H9 (cell line): ENCODE measurements at places on chromosomes 6 and 20. TPM values are rescaled to one million over a fixed set of nuclear protein-coding genes. Genes with fewer than 3 reads are reported as not detected.
A peak's percentile ranks its signal among the peaks of the same experiment; 100 is the strongest.

RING1 gene
- total RNA-seq = 29.8 and 31.0 TPM in 2 replicates

PHACTR3 gene
- not detected in 2 replicates for total RNA-seq

ULBP2 gene
- total RNA-seq = not detected in 2 replicates

GJA10 gene
- not detected in 2 replicates for total RNA-seq

PI16 gene
- not detected in 2 replicates for total RNA-seq

ARMC12 gene
- 1.5 and 1.7 TPM in 2 replicates for total RNA-seq

SLC17A3 gene
- total RNA-seq = not detected in 2 replicates

UNC5CL gene
- total RNA-seq = 0.79 and 0.81 TPM in 2 replicates

MMP24 gene
- total RNA-seq = 23.0 and 24.7 TPM in 2 replicates

GRCh38 chr6:422433-423054 lies 31.0 kb downstream of the IRF4 start:
- no peaks in the 10 kb centered on the region for H3K4me1 ChIP-seq
- H3K4me3 ChIP-seq = no peak overlapping the region
- peaks cover 4% of the 10 kb centered on the region; the same call in 2 of the 3 replicates for H3K36me3 ChIP-seq
- no peak overlapping the region for H3K27ac ChIP-seq

DNA sequence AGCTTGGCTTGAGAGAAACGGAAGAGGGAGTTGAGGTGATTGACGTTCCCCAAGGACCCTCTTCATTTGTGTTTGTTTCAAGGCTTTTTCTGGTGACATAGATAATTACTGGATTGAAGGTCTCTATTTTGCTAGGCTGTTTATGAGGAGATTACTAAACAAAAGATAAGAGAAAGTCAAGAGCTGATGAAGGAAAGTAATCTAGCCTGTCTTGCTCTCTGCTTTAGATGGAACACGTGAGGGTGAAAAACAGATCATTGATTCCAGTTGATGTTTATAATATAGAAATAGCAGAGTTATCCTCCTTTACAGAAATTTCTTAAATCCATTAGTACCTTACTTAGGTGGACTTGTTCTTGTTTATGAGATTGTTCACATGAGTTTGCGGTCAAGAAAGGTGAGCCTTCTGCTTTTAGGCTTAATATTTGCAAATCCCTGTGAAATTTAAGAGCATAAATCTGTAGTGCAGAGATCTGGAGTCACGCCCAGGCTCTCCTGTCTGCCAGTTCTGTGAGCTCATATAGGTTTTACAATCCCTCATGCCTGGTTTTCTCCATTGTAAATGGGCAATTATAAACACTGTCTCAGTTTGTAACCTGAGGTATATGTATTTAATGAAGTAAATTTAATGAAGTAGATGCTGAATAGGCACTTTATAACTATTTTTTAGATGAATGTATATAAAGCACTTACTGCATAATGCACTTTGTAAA lies 272.8 kb downstream of the NKAIN2 start:
- H3K36me3 ChIP-seq = no peaks in the 10 kb centered on the region
- H3K27me3 ChIP-seq = no peaks in the 10 kb centered on the region

- H3K27ac ChIP-seq = no peak overlapping the region
- peak; percentile 61 for DNase-seq
- no peaks in the 10 kb centered on the region for H3K4me1 ChIP-seq
- no peaks in the 10 kb centered on the region for H3K36me3 ChIP-seq
- no peaks in the 10 kb centered on the region for H3K27me3 ChIP-seq
- peak overlapping the region; percentile 83 for H3K4me3 ChIP-seq
These were observed 71.6 kb downstream of the GPX5 start for GRCh38 chr6:28597217-28597835.

GRCh38 chr20:58407201-58407873 lies 18.3 kb downstream of the VAPB start:
- H3K4me3 ChIP-seq = no peak overlapping the region
- peak overlapping the region; percentile 57 for H3K27ac ChIP-seq
- peaks cover 7% of the 10 kb centered on the region; the same call in 1 of the 2 replicates for H3K4me1 ChIP-seq

DNA sequence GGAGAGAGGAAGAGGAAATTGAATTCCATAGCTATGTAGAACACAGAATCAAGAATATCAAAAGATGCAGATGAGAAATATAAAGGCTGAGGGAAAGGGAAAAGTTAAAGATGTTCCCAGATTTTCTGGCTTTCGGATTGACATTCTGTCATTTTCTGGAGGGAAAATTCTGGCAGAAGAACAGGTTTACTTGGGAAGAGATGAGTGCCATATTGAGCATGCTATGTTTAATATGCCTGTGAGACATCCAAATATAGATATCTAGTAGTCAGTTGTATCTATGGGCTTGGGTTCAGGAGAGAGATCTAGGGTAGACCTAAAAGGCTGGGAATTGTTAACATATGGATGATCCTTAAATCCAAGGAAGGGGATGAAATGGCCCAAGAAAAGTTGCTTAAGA lies 181.9 kb upstream of the ARG1 start:
- H3K36me3 ChIP-seq = peaks cover 6% of the 10 kb centered on the region
- H3K27me3 ChIP-seq = no peaks in the 10 kb centered on the region
- no peak for DNase-seq

- no peak overlapping the region for H3K4me3 ChIP-seq
- no peak overlapping the region for H3K27ac ChIP-seq
- H3K27me3 ChIP-seq = no peaks in the 10 kb centered on the region
- peaks cover 2% of the 10 kb centered on the region; the same call in 1 of the 2 replicates for H3K4me1 ChIP-seq
These were observed 564.8 kb downstream of the LMBRD1 start for GRCh38 chr6:69232008-69232407.

DNA sequence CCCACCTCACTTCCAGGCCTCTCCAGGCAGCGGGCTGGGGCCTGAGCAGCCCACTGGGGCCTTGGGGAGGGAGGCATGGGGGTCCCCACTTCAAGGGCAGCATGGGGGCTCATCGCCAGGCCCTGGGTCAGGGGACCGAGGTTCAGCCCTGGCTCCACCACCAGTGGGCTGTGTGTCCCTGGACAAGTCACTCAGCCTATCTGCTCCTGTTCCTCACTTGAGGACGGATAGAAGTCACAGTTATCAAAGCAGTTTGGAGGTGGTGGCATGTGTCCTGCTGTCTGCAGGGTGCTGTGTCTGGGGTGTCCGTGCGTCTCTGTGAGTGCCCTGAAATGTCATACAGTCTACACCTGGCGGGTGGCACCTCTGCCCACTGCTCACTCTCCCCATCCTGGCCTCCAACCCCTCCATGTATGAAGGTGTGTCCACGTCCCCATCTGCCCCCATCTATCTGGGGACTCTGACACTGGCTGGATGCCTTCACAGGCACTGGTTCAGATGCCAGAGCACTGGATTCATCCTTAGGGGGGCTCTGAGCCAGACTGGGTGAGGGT lies 3.6 kb downstream of the EEF1A2 start:
- no peaks in the 10 kb centered on the region for H3K4me1 ChIP-seq
- H3K36me3 ChIP-seq = peaks cover 15% of the 10 kb centered on the region
- H3K4me3 ChIP-seq = no peak overlapping the region
- peaks cover 4% of the 10 kb centered on the region; the same call in 1 of the 2 replicates for H3K27me3 ChIP-seq

DNA sequence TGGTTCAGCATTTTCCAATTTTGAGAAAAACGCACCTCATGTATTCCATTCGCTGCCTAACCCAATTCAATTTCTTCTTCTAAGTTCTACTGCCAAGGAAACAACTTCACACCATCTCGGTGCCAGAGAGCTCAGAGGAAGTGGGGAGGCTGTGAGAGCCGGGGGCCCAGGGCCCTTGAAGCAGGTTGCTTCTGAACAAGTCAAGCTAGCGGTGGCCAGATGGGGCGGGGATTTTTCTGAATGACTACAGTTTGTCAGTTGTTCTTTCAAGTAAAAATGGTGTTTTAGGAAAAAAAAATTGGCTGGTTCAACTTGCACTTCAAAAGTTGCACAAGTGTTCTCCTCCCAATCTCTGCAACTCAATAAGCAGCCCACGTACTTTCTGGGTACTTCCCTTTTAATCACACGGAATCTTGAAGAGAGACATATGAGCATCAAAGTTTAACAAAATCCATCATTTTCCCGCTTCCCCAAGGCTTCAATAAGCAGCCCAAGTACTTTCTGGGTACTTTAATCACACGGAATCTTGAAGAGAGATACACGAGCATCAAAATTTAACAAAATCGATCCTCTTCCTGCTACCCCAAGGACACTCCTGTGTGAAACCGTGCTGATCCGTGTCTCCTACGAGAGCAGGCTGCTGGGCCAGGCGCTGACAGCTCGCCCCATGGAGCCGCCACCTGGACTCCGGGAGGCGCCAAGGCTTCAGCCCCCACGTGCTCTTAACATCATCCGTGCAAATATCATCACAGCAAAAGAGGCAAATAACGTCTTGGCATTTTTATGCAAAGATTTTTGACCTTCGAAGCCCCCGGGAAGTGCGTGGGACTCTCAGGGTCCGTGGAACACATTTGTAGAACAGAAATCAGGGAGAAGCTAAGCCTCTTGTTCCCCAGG lies 186.7 kb upstream of the PDE10A start:
- no peaks in the 10 kb centered on the region for H3K4me1 ChIP-seq
- peak; percentile 35 for DNase-seq
- no peak overlapping the region for H3K27ac ChIP-seq
- H3K36me3 ChIP-seq = no peaks in the 10 kb centered on the region

DNA sequence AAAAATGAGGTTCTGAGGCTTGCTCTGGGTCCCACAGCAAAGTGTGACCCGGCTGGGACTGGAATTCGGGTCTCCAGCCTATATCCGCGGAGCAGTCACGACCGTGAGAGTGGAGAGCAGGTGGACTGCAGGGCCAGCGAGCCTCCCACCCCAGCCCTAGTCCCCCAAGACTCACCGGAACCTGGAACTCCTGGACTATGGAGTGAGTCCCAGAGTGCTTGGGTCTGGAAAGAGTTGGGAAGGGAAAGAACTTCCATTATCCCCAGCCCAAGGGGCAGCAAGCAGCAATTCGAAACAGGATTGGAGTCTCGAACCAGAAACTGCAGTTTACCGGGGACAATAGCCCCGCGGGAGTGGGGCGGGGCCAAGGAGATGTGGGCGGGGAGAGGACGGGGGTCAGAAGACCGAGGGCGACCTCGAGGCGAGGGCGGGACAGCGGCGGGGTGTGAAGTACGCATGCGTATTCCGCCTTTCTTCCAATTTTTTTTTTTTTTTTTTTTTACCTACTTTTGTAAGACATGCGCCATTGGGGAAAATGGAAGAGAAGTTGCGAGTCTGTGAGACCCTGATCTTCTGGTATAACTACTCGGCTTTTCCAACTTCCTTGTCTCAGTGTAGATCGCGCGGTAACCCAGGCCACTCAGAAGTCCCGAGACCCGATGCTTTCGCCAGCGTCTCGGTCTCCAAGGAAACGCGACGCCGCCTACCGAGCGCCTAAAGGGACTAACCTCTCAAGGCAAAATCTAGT lies at the start of gene C20orf96:
C20orf96 (minus strand) TSS at position 667 of the 748 bp plus-strand sequence; CDS start at position 527, 140 bp downstream.
- H3K4me3 ChIP-seq = no peak within 1 kb of the TSS
- H3K27ac ChIP-seq = no peak within 1 kb of the TSS
- H3K36me3 ChIP-seq = peaks cover 21% of the 10 kb centered on the region
- DNase-seq = peak; percentile 92
- H3K27me3 ChIP-seq = no peaks in the 10 kb centered on the region; the same call in 1 of the 2 replicates
- peaks cover 5% of the 10 kb centered on the region; the same call in 1 of the 2 replicates for H3K4me1 ChIP-seq

- no peaks in the 10 kb centered on the region for H3K27me3 ChIP-seq
- H3K27ac ChIP-seq = no peak overlapping the region
- peaks cover 15% of the 10 kb centered on the region; the same call in 1 of the 2 replicates for H3K36me3 ChIP-seq
- no peak overlapping the region for H3K4me3 ChIP-seq
- DNase-seq = no peak
These were observed 58.9 kb downstream of the UST start for GRCh38 chr6:148805777-148806176.

DNA sequence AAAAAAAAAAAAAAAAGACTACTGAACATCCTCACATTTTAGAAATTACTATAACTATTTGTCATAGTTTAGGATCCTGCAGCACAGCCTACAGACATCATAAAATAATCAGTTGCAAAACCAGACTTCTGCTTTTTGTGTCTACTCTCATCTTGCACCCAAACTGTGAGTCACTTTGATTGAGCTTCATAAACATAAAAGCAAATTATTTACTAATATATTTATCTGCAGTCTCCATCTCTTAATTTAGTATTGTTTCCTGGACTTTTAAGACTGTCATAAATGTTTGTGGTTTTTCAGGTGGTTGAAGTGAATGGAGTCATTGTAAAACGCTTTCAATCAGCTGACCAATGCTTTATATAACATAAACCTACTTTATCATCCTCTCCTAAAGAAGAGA lies 14.8 kb upstream of the CALHM6 start:
- no peak overlapping the region for H3K4me3 ChIP-seq
- DNase-seq = no peak
- H3K27ac ChIP-seq = no peak overlapping the region
- no peaks in the 10 kb centered on the region for H3K27me3 ChIP-seq

GRCh38 chr6:116697480-116697879 lies 16.5 kb downstream of the KPNA5 start:
- H3K4me3 ChIP-seq = no peak overlapping the region
- no peaks in the 10 kb centered on the region for H3K27me3 ChIP-seq

- DNase-seq = no peak
- H3K4me3 ChIP-seq = no peak overlapping the region
- H3K27me3 ChIP-seq = no peaks in the 10 kb centered on the region
- H3K4me1 ChIP-seq = no peaks in the 10 kb centered on the region; the same call in 1 of the 2 replicates
- no peak overlapping the region for H3K27ac ChIP-seq
- no peaks in the 10 kb centered on the region for H3K36me3 ChIP-seq
These were observed 23.5 kb upstream of the CTNNBL1 start for GRCh38 chr20:37670351-37670791.

- H3K4me3 ChIP-seq = peak overlapping the region; percentile 31; the same call in 1 of the 2 replicates
- H3K27me3 ChIP-seq = peaks cover 52% of the 10 kb centered on the region
- no peak for DNase-seq
- no peak overlapping the region for H3K27ac ChIP-seq
- peaks cover 9% of the 10 kb centered on the region; the same call in 1 of the 2 replicates for H3K4me1 ChIP-seq
These were observed 6.1 kb downstream of the SLC32A1 start for GRCh38 chr20:38730167-38730988.

DNA sequence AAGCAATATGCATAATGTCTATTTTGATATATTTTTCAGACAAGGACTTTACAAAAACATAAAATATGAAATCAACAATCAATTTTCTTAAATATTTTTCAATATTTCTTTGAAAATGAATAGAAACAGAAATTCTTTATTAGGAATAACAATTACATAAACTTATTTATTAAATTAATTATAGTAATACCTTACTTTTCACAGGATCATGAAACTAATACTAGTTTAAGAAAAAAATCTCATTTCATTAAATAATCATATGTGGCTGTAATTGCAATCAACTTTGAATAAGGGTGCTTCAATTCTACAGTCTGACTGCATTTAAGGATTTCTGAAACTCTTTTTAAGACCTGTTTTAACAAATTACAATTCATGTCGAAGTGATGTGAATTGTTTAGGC lies 26.6 kb downstream of the EPHA7 start:
- H3K27ac ChIP-seq = no peak overlapping the region
- no peak for DNase-seq

- no peaks in the 10 kb centered on the region for H3K4me1 ChIP-seq
- DNase-seq = no peak
- no peaks in the 10 kb centered on the region for H3K27me3 ChIP-seq
- H3K27ac ChIP-seq = no peak overlapping the region
- H3K36me3 ChIP-seq = no peaks in the 10 kb centered on the region
- H3K4me3 ChIP-seq = no peak overlapping the region
These were observed 52.4 kb upstream of the NXT1 start for GRCh38 chr20:23298155-23298554.

GRCh38 chr6:168130168-168130696 lies 51.2 kb upstream of the FRMD1 start:
- no peak overlapping the region for H3K27ac ChIP-seq
- H3K27me3 ChIP-seq = no peaks in the 10 kb centered on the region
- no peak overlapping the region for H3K4me3 ChIP-seq
- peaks cover 3% of the 10 kb centered on the region; the same call in 1 of the 2 replicates for H3K4me1 ChIP-seq

- H3K36me3 ChIP-seq = no peaks in the 10 kb centered on the region
- no peak for DNase-seq
- no peaks in the 10 kb centered on the region for H3K27me3 ChIP-seq
These were observed 25.5 kb downstream of the IYD start for GRCh38 chr6:150394053-150394898.
